Right lobe of liver (tissue), 6 donors: ENCODE measurements at places on chromosomes 12 and 14. TPM values are rescaled to one million over a fixed set of nuclear protein-coding genes. Genes with fewer than 3 reads are reported as not detected.

DNA sequence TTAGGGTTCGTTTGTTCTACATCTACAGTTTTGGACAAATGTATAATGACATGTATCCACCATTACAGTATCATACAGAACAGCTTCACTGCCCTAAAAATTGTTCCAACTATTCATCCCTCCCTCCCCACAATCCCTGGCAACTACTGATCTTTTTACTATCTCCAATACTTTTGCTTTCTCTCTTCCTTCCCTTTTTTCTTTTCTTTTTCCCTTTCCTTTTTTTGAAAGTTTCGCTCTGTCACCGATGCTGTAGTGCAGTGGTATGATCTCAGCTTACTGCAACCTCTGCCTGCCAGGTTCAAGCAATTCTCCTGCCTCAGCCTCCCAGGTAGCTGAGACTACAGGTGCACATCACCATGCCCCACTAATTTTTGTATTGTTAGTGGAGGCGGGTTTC, 2.6 kb upstream of the ACOT4 start:
- H3K36me3 ChIP-seq = no peaks in the 10 kb centered on the region
- H3K4me3 ChIP-seq = no peak overlapping the region
- no peak overlapping the region for H3K27ac ChIP-seq
- no peak for DNase-seq

- no peak overlapping the region for H3K4me3 ChIP-seq
- H3K27me3 ChIP-seq = no peaks in the 10 kb centered on the region
- H3K27ac ChIP-seq = no peak overlapping the region
- no peaks in the 10 kb centered on the region for H3K36me3 ChIP-seq
Observed at GRCh38 chr12:34347367-34347766, 325.1 kb downstream of the ALG10 start.

DNA sequence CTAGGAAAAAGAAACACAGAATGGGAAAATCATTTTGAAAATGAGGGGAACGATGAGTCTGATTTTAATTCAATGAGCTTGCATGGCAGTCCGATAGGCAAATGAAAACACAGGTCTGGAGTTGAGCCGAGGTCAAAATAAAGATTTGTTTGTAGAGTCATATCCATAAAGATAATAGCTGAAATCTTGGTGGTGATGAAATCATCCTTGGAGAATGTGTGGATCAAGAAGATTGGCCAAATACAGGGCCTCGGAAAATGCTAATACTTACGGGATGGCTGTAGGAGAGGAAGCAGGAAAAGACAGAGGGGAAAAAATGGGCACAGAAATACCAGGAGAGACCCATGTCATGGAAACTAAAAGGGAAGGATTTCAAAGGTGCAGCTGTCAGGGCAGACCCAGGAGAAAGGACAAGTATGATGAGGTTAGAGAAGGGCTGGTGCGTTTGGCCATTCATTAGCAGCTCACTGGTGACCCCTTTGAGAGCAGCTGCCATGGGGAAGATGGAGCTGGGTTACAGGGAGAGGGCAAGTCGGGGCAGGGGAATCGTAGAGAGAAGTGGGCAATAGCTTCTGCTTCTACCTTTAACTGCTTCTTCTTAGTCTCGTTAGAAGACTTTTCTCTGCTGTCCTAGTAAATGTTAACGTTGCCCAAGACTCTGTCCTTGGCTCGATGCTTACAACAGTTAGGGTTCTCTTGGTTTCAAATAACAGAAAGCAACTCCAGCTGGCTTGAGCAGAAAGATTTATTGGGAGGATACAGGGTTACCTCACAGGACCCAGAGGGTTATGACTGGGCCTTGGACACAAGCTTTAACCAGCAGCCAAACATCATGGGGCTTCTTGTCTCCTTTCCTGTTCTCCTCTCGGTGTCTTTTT, 161.8 kb downstream of the EFCAB11 start:
- H3K36me3 ChIP-seq = no peaks in the 10 kb centered on the region
- H3K4me3 ChIP-seq = no peak overlapping the region
- H3K27ac ChIP-seq = no peak overlapping the region
- H3K27me3 ChIP-seq = no peaks in the 10 kb centered on the region

DNA sequence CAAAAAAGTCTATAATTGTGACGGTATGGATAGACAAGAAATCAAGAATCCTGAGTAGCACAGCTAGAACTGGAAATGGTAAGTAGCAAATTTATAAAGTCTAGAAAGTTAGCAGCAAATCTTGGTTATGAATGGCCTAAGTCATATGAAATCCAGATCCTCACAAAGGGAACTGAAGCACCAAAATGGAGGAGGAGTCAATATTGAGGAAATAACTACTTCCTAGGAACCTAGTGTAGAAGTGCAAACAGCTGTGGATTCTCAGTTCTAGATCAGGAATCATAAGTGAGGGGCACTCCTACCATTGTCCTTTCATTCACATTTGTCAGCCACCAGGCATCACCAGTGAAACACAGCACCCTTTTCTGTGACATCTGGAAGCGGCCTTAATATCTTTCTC, 202.2 kb upstream of the DCN start:
- H3K36me3 ChIP-seq = no peaks in the 10 kb centered on the region
- no peaks in the 10 kb centered on the region for H3K27me3 ChIP-seq
- H3K4me1 ChIP-seq = no peaks in the 10 kb centered on the region
- no peak overlapping the region for H3K27ac ChIP-seq
- no peak for DNase-seq

ZDHHC22 gene
- not detected for total RNA-seq
